ENCODE measurements at places on chromosomes 7 and 10.
A peak's percentile ranks its signal among the peaks of the same experiment; 100 is the strongest.

DNA sequence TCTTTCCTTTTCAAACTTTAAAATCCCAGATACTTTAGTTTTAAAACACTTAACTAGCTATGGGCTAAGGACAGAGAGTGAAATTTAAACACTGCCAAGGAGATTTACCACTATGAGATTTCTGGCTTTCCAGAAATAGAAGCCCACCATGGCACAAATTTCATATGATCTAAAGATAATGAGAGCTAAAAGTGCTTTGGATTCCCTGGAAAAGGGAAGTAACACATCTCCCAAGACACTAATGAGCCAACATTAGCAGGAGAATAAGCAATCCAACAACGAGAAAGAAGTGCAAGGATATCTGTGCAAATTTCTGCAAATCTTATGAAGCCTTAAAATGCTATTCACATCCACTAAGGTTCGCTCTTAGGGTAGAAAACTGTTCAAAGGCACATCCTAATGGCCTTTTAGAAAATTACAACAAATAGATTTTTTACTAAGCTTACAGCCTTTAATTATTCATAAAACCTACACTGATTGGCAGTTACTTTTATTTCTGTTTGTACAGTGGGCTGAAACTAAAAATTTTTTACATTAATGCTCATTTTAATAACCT is 100.3 kb downstream of the RAPGEF5 start:
- no peak for DNase-seq

DNA sequence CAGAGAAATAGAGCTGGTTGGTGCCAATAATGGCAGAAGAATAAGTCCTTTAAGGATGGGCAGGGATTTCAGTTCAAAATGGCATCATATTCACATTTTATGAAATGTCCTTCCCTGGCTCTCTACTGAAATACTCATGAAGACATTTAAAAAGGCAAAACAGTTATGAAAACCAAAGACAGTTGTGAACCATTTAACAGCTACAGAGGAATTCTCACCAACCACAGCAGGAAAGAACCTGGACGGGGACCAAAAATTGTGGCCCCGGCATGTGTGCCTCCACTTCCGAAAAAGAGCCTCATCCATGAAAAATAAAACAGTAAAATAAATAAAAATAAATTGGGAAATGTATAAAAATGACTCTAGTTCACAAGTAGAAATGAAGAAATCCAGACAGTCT is 539.5 kb downstream of the SUGCT start:
- DNase-seq = no peak

DNA sequence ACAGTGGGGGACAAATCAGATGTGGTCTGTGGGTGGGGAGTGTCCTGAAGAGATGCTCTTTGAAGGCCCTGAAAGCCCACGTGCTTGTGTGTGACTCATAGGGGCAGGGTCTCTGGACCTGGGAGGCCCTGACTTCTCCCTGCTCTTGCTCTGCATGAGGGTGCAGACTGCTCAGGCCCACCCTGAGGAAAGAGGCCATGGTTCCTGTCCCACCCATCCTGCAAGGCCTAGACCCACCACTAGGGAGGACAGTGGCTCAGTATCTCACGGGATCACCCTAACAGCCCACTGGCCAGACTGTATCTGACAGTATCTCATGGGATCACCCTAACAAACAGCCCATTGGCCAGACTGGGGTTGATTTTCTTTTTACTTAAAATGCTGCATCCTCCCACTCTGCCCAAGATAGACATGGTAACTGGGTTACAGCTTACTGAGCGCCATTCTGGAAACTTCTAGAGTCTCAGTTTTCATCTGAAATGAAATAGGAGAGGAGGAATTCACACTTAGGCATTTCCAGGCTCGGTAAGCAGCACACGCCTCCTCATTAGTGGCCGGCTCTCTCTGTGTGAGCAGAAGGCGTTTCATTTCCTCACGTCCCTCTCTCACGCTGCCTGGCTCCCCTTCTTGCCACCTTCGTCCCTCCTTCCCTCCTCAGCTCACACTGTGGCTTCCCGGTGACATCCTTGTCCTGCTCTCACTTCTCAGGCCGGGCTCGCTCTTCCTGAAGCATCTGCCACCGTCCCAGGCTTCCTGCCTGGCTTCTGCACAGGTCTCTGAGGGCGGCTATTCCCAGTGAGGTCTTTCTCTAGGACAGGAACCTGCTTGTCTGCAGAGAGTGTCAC is 242.6 kb downstream of the GLRX3 start:
- no peak for DNase-seq

GRCh38 chr7:68484731-68485130 is 1113.5 kb upstream of the AUTS2 start:
- DNase-seq = no peak

- DNase-seq = no peak
Observed at GRCh38 chr10:80555415-80555814, 17.7 kb downstream of the SH2D4B start.

DNA sequence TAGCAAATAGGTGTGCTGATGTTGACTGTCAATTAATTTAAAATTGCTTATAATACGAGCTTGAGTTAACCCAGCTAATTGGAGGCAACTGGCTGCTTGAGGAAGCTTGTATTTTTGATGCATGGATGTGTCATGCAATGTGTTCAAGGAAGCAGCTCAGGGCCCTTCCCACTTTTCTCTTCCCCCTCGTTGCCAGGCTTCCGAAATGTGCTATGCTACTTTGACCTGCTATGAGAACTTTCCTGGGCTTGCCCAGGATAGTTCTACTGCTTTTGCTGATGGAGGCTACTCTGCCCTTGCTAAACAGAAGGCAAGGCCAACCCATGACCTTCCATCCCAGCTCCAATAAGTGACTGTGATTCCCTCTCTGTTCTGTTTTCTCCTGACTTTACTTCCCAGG is 24.4 kb downstream of the PLCE1 start:
- DNase-seq = no peak

GRCh38 chr10:123573236-123574108 is 92.7 kb upstream of the GPR26 start:
- DNase-seq = peak; percentile 47

GRCh38 chr7:74056096-74056915 is 27.3 kb upstream of the LIMK1 start:
- no peak for DNase-seq

DNA sequence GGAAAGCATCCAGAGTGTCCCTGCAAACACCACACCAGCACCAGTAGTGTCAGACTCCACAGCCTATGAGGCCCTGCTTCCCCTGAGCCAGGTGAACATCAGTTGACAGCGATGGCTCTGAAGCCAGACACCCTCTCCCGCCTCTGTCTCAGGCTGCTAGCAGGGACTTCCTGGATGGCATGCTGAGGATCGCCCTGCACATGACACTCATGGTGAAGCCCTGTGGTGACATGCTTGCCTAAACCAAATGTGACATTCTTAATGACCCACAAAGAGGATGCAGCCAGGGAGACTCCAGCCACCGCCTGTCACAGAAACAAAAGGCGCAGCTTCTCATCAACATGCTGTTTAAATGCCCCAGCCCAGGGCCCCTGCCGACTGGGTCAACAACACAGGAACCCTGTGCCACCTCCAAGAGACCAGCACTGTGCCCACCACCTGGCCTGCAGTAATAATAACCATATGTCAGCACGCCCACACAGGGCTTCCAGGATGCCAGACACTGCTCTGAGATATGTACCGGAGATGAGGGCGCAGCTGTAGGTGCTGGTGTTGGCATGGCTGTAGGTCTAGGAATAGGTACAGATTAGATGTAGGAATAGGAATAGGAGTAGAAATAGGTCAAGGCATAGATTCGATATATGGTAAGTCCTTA is 81.3 kb downstream of the GRID1 start:
- DNase-seq = no peak

DNA sequence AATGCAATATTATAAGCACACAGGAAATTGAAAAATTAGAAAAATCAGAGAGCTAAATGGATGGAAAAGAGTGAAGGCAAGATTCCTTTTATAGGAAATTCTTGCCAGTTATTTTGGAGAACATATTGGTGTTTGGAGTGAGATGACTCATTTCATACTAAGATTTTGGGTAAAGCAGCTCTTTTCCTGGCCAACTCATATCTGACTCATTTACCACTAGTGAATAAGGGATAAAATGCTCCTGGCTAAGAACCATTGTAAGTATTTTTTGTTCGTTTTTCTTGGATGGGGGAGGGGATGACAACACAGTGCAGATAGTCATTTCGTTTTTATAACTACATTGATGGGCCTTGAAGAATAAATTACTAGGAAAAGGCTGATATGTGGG is 139.3 kb downstream of the TWIST1 start:
- no peak for DNase-seq

GRCh38 chr10:79982861-79983260 is 34.0 kb upstream of the SFTPD start:
- DNase-seq = no peak

DNA sequence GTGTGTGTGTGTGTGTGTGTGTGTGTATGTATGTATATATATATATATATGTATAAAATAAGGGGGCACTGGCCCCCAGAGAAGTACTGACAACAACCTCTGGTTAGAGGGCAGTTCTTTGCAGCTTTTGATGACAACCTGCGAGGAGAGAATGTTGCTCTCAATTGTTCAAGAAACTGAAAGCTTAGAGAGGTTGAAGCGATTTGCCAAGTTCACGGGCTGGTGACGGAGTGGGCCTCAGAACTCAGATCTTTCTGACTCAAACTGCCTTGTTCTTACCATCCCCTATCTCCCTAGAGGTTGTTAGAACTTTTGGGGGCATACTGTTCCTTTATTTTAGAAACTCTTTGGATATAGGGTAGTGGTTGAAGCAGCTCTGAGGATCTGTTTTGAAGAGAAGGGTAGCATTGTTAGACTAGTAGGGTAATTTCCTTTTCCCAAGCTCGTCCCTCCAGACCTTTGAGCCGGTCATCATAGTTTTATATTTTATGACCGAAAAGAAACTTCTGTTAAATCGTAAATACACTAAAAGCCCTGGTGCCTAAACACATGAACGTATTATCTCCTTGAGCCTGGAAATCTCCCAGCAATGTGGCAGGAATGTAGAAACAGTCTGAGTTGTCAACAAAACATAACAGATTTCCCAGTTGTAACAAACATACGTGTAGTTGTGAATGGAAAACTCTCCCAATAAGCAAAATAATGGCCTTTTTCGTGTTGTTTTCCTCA is 541.7 kb upstream of the GALNT17 start:
- no peak for DNase-seq

DNA sequence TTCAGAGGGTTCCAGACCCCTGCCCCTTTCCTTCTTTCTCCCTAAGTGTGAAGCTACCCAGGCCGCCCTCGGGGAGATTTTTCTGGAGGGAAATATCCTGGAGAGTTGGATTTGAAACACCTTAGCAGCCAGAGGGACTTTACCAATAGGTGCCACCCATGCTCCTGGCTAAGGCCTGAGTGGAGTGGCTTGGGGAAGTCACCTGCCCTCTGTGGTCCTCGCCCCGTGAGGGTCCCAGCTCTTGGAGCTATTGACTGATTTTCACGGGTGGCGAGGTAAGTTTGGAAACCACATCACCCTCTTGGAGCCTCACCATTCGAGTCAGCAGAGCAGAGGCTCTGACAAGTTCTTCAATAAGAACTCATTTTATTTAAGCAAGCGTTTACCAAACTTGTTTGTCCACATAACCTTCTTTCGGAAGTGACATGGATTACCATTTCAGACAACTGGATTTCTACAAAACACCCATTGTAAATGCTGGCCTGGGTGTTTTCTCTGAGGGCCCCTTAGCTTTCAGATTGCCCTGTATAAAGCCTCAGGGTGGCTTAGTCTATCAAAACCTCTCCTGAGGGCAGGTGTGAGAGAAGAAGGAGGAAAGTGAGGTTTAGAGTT is 20.4 kb downstream of the AQP1 start:
- DNase-seq = no peak

DNA sequence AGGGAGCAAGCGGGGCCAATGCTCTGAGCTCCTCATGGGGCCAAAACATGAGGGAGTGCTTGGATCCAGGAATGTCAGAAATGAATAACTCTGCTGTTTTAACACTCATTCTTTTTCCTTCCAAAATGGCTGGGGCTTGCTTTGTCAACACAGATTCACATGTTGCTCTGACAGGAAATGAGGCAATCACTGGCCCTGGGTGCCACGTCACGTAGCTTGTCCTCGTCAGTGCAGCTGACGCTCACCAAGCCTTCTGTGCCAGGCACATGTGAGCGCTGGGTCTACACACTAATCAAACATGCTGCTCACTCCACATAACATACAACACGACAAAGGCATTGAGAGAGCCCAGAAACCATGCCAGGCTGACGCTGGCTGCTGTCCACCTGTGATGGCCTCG is 198.9 kb downstream of the WDR37 start:
- peak; percentile 6 for DNase-seq
